CD4-positive, alpha-beta memory T cell (primary cell): ENCODE measurements at places on chromosomes 7 and 10.

DNA sequence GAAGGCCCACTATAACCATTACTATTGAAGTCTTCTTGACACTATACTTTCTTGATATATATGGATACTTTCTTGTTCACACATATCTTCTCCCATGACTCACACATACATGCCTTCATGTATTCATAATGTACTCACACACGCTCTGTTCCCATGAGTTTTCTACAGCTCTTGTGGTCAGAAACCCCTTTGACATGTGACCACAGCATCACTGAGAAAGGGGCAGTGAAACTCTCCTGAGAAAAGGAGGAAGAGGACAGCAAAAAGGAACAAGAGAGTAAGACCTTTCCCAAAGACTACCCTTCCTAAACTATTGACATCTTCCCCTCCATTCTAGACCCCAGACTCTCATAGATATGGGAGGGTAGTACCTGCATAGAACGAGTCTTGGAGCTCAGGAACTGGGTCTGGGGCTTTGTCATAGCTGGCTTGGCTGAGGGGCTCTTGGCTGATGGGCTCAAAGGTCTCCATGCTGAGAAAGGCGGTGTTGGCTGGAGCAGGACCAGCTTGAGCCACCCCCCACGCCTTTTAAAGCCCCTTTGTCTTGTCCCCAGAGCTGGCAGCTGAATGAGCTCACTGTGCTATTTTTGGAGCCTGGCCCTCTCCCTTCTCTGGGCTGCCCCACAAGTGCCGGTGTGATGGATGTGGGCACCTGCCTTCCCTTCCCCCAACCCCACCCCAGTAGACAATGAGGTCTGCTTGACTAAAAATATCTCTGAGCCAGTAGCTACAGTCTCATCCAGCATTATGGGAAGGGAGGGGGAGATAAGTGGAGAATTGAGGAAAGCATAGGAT, 5.1 kb downstream of the SYNPO2L start:
- no peak for DNase-seq

- DNase-seq: peak; percentile 86
These were observed at the start of gene HPS6 for GRCh38 chr10:102064868-102065560. TSS of gene HPS6 (plus strand) at chr10:102065349. CDS start at chr10:102065475, 126 bp downstream.

DNA sequence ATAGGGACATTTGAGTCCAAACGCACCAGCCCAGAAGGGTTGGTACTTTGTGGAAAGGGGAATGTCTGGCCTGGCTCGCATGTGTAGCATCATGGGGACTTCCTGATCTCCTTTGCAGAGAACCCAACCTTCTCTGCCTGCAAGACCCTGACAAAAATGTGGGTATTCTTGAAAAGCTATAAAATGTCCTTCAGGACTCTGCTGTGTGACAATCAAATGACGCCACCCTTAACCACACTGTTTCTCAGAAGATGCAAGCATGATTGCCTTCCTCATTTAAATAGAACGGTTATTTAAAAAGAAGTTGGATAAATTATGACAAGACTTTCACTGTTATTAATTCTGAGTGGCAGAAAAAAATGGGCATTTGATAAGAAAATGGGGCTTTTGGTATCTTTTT, 15.1 kb upstream of the GPR15LG start:
- no peak for DNase-seq

GRCh38 chr7:138338361-138338760, 121.7 kb upstream of the TRIM24 start:
- DNase-seq: no peak

- no peak for DNase-seq
These were observed 16.8 kb downstream of the DOCK1 start for GRCh38 chr10:126921974-126922525.

DNA sequence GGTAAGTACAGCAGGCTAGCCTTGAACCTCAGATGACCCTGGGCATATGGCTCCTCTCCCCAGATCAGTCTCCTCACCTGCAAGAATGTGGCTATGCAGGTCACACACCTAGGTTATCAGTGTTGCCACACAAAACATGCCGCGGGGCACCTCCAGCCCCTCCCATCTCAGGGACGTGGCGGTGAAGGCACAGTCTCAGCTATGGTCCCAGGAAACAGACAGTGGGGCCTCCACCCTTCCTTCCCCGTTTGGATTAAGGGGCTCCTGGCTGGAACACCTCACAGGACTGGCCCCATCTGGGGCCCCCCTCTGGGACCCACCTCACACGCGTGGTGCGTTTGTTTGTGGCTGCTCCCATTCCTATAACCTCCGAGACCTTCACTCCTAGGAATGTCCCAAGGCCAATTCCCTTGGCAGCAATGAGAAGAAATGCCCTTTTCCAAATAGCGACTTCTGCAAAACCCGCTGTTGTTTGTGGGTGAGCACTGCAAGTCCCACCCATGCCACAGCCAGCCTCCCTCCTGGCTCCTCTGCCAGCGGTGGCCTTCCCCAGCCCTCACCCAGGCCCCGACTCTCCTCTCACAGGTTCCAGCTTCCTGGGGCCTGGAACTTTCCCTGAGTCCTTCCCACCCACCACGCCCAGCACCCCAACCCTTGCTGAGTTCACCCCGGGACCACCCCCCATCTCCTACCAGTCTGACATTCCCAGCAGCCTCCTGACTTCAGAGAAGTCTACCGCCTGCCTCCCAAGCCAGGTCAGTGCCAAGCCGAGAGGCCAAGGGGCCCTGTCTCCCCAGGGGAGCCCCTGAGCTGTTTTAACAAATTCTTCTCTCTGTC, 17.1 kb downstream of the ZMIZ2 start:
- no peak for DNase-seq
